ENCODE measurements at places on chromosomes 4 and X.
A peak's percentile ranks its signal among the peaks of the same experiment; 100 is the strongest.

DNA sequence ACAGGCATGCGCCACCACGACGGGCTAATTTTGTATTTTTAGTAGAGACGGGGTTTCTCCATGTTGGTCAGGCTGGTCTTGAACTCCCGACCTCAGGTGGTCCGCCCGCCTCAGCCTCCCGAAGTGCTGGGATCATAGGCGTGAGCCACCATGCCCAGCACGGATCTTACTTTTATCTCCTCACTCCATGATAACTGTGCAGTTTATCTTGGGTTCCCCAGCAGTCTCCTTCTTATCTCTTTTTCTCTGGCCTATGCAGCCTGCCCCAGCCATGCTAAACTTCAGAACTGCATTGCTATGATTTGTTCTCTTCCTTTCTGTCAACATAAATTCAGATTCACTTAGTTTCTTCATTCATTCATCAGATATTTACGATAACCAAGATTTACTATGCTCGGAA, 22.4 kb downstream of the PAGE1 start:
- no peak for DNase-seq

DNA sequence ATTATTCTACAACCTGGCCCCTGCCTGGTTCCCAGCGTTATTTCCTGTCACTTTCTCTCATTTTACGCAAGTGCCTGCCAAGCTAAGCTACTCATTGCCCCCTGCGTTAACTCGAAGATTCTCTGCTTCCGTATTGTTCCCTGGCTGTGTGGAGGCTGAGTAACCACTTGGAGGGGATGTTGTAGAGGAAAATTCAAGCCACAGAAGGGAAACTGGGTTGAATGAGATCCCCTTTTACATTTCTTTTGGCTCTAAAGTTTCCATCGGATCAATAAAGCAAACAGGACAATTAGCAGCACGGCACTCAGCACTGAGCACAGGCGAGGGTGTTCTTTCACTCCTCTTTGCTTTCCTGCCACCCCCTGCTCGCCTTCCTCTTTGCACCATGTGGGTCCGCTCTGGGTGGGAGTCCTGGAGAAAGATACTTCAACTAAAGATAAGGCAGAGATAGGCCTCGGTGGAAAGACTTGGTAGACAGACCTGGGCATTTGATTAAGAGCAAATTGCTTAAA, 4.2 kb upstream of the TMSB4X start:
- DNase-seq = peak; percentile 75

GRCh38 chr4:127604949-127605709, 27.6 kb upstream of the INTU start:
- DNase-seq = peak; percentile 3

DNA sequence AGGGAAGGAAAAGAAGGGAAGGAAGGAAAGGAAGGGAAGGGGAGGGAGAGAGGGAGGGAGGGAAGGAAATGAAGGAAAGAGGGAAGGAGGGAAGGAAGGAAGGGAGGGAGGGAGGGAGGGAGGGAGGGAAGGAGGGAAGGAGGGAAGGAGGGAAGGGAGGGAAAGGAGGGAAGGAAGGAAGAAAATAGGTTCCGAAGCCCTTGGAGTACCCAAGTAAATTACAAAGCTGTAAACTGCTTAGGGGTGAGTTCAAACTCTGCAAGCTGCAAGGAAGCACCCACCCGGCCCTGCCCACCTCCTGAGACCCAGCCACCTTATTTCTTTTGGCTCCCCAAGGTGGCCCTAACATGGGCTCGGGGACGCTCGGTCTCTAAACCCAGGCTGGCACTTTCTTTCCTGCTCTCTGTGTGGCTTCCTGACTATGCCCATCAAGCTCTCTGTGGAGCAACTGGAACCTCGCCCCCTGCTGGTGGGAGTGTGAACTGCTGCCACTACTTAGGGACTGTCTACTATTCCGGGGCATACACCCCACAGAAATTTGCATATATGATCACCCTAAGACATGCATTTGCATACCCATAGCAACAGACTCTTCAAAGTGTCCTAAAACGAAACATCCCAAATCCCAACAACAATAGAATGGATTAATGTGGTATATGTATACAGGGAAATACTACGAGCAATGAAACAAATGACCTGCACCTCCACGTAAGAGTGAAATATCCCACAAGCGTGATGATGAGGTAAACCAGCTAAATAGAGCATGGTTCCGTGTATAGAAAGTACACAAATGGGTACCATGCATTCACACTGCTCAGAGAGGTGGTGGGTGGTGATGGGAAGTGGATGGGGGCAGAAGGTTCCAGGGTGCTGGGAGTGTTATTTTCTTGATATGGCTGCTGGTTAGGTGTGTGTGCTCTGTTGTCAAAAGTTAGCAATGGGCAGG, 151.7 kb upstream of the TBL1X start:
- DNase-seq = peak; percentile 67

DNA sequence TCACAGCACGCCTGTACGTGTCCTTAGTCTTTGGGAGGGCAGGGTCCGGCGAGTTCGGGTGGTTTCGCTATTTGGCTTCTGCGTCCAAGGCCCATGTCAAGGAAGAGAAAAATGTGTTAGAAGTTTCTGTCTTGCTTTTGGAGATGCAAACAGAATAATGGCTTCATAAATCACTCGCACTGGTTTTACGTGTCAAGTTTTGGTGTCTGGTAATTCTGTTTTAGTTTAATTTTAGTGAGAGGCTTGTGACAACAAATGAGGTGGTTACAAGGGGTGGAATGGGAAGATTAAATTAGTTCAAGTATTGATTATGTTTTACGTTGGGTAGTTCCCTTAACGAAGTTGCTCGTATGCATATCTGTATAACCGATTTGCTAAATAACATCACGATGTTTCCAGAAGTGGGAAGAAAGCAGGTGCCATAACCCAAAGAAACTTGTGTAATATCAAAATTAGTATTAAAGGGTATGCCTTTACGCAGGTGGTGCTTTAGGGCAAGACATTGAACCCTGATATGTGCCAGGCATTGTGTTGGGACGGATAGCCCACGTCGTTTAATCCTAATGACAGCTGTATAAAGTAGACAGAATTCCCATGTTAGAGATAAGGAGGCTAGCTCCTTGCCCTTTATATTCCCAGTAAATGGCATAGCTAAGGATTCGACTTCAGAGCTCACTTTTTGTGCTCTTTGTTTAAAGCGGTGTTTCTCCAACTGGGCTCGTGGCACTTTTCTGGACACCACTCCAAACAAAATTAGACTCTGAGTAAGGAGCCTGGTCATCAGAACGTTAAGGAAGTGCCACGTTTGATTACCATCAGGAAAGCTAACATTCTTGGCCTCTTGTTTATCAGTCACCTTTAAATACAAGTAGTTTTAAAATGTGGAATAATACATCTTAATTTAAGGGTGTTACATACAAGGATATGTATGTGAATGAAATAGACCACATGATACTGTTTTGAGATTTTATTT, 843 bp downstream of the RPL34 start:
- no peak for DNase-seq

DNA sequence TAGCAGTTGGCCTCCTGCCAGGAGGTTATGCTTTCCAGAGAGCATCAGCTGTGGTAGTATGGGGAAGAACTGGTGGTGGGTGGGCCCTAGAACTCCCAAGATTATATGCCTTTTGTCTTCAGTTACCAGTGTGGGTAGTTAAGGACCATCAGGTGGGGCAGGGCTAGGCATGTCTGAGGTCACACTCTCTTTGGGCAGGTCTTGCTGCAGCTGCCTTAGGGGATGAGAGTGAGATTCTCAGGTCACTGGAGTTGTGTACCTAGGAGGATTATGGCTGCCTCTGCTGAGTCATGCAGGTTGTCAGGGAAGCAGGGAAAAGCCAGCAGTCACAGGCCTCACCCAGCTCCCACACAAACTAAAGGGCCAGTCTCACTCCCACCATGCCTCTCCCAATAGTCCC, 172.9 kb upstream of the GYPA start:
- no peak for DNase-seq

DNA sequence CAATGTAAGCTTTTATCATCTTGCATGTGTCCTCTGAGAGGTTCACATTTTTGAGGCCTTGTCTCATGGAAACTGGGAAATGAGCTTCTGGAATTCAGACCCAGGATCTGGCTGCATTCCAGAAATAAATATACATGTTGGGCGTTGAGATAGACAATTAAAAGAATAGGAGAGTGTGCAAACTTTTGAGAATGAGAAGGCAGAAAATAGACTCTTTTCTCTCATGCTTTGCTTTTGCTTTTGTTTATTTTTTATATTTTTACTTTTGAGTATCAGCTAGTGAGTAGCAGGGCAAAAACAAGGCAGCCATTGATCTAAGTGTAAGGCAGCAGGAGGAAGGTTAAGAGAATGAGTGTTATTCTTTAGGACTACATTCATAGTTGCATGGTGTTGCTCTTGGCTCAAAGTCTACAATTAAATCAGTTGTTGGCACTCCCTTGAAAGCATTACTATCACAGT, 12.4 kb downstream of the SHROOM3 start:
- no peak for DNase-seq
